ENCODE measurements at places on chromosomes 3 and 15.

- DNase-seq = no peak
Measured at GRCh38 chr3:190205739-190206138, 85.0 kb upstream of the P3H2 start.

DNA sequence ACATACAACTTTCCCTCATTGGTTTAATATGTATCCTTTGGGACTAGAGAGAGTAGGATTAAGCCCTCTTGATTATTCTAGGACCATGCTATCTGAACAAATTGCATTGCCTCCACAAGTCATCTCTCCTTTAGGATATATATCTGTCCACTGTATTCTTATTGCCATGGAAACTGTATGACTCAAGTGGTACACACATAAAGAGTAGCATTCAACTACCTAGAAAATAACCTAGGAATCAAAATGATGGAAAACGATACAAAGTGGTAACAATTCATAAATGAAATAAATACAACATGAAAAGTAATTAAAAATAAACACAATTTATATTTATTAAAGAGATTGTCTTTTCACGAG is 212.1 kb upstream of the P2RY1 start:
- DNase-seq = no peak

GRCh38 chr15:63389902-63390670 is 8.4 kb upstream of the CA12 start:
- no peak for DNase-seq

DNA sequence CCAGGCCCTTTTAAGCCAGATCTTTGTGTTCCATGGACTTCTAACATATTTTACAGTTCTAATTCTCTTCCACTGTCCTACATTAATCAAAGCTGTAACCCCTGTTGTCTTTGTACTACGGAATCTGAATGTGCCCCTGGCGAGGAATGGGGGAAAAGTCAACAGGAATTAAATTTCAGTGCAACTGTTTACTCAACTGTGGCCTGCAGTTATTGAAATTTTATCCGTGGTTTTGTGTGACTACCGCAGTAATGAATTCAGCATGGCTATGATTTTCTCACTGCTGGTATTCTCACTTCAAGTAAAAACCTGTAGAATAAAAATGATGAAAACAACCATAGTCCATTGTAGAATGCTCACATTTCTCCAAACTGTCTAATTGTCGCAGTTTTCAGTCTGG is 388.0 kb downstream of the FOXP1 start:
- DNase-seq = no peak

- no peak for DNase-seq
Measured at GRCh38 chr3:108387063-108387462, 90.7 kb downstream of the HHLA2 start.

DNA sequence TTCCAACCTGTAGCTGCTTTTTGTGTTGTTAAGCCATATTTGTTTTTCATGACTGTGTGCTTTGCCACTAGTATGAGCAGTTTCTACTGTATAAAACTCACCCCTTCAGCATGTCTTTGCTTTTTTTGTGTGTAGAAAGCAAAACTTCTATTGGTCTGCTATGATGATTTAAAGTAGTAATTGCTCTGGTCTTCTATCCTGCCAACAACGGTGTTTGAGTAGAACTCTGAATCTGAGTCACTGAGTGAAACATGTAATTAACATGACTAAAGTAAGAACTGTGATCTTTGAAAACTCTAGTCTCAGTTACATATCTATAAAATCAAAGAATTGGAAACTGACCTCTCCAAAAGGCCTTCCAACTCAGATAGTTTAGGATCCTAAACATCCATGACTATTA is 133.6 kb downstream of the TPRG1 start:
- DNase-seq = no peak

GRCh38 chr15:91887321-91887720 is 33.8 kb downstream of the SLCO3A1 start:
- no peak for DNase-seq

- DNase-seq = no peak
Measured at GRCh38 chr15:70406617-70407335, 309.1 kb upstream of the TLE3 start.

- no peak for DNase-seq
Measured at GRCh38 chr15:75431682-75432081, 19.8 kb downstream of the SIN3A start.

DNA sequence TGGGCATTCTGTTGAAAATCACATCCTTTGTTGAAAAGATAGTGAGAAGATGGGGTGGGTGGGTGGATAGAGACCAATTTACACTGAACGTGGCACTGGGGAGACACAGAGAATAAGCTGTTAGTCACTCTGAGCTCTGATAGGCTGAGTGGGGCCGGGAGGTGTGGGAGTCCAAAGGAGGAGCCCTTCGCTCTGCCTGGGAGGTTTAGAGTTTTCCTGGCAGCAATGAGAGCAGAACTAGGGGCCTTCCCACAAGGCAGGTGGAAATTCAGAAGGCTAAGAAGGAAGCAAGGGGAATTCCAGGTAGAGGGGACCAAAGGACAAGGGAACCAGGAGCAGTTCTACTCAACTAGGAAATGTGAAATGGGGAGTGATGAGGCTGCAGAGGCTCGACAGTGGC is 272.7 kb downstream of the RPLP1 start:
- no peak for DNase-seq

DNA sequence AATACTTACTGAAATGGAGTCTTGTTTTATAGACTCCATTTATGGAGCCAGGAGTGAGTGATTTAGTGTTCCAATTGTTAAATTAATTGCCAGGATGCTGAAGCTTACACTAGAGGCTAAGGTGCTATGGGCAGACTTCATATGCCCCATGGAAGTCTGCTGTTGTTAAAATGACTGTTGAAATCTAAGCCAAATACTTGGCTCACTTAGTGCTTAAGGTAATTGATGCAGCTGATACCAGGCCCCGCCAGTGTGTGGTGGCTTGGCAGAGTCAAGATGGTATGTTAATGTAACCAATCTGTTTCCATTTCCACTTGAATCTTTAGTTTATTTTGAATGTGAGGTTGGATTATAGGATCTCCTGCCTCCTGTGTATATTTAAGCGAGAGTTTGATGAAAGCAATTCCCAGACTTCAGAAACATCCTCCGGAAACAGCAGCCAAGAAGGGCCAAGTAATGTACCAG is 187.1 kb downstream of the ITPR1 start:
- DNase-seq = no peak

DNA sequence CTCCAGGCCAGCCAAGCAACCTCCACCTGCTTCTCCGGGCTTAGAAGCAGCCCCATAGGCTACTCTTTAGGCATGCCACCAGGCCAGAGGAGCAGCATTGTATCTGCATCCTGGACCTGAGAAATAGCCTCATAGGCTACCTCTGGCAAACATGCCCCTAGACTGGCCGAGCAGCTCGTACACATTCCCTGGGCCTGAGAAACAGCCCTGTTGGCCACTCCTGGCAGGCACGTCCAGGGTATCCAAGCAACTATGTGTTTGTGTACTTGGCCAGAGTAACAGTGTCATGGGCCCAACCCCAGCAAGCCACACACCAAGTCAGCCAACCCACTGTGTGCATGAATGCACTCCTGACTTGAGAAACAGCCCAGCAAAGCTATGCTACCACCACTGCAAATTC is 498.7 kb upstream of the CDIN1 start:
- no peak for DNase-seq

- DNase-seq = no peak
Measured at GRCh38 chr3:12922306-12922705, 80.9 kb upstream of the RPL32 start.

DNA sequence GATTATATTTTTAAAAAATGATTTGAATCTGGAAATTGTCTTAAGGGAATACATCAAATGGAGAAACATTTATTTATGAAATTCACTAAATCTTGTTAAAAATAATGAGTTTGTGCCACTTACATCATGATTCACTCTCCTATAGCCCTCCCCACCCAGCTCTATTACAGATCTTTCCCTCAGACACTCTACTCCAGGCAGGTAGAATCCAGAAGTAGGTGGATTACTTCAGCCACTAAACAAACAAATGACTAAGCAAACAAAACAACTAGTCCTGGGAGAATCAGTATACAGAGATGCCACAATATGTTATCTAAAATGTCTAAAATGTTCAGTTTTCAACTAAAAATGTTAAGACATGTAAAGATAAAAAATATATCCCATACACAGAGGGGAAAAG is 608.1 kb upstream of the UBE2E2 start:
- no peak for DNase-seq

DNA sequence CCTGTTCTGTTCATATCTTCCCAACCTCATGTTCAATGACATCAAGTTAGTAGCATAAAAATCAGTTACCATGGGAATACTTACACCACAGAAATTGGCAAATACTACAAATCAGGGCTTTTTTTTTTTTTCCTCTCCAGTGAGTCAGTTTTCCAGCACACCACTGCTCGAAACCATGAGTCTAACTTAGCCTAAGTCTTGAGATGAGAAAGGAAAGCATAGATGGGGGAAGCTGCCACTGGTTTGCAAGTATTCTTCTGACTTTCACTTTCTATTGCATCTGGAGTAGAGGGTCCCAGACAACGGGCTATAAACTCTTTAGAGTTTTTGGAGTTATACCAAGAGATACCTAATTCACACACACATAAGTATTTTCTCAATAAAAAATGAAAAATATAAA is 416.1 kb upstream of the LMCD1 start:
- DNase-seq = no peak

GRCh38 chr3:66553441-66554113 is 52.8 kb upstream of the LRIG1 start:
- no peak for DNase-seq

- DNase-seq = no peak
Measured at GRCh38 chr3:39264053-39264452, 15.8 kb downstream of the CX3CR1 start.

- peak; percentile 54 for DNase-seq
Measured at GRCh38 chr3:40464339-40465110, 7.4 kb downstream of the RPL14 start.

DNA sequence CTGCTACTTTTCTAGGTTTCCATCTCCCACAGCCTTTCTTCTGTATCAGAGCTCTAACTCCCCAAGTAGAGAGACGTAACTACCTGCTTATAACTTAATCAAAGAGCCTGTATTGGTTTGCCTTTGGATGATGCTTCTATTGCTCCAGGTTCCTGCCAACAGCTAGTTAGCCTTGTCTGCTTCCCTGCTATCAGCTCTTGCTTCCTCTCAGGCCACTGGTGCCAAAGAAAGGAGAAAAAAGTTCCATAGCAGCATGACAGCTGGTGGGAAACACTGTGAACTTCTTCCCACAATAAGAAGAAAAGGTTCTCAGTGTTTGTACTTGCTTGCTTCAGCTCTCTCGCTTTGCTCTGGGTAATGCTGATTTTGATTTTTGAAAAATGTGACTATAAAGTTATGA is 206.6 kb downstream of the GBE1 start:
- DNase-seq = no peak

DNA sequence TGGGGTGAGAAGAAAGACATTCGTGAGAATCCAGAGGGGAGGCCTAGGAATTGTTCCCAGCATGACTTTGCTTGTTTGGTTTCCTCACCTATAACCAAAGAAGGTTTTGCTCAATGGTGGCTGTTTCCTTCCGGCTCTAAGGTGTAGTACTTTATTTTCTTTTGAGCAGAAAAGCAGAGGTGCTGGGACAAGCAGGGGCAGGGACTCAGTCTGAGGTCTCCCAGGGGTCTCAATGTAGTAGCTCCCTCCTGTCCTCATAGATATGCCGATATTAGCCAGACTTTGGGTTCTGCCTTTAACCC is 41.6 kb downstream of the ZBTB38 start:
- no peak for DNase-seq

GRCh38 chr15:67826717-67827561 is 1.6 kb downstream of the SKOR1 start:
- DNase-seq = no peak
